ENCODE measurements at places on chromosomes 4 and X.

DNA sequence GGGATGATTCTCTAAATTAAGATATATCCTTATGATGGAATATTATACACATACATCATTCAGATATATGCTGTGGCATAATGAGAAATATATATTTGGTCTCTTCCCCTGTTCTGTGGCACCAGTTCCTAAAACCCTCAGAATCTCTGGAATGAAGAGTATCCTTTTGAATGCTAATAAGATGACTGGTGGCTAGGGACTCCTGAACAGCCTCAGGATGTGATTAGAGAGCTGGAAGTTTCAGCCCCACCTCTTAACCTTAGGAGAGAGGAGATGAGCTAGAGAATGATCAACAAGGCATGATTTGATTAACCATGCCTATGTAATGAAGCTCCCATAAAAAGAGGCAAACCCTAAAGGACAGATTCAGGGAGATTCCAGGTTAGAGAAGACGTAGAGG is 632.0 kb downstream of the IQCM start:
- no peak for DNase-seq

DNA sequence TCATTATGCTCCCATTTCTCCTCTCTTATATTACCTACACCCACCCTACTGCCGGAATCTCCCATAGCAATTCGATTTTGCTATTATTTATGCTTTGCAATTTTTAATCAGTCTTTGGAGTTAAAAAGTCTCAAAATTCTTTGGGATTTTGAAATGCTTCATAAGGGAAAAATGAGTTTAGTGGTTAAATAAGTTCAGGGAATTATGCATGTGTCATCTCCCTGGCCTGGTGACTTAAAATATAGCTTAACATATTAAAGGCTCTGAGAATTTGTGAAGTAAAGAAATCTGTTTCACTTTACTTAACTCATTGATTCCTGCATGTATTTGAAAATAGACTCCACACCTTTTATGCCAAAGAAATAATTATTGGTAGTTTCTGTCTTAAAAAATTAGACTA is 185.1 kb upstream of the DIPK2B start:
- no peak for DNase-seq

GRCh38 chr4:1300466-1301455 is 11.1 kb downstream of the MAEA start:
- no peak for DNase-seq

DNA sequence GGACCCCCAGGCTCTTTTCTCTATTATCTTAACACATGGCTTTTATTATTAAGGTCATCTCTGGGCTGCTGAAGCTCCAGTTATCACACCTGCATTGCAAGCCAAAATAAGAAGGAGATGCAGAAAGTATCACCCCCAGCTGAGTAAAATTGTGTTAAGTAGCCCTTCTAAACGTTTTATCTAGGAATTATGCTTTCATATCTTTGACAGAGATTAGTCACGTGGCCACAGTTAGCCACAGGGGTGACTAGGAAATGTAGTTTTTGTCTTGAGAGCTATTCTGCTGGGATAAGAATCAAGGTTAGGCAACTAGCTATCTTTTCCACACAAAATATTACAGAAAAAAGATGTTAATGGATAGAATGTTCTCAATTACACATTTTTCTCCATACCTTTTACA is 102.1 kb downstream of the ANXA3 start:
- no peak for DNase-seq

DNA sequence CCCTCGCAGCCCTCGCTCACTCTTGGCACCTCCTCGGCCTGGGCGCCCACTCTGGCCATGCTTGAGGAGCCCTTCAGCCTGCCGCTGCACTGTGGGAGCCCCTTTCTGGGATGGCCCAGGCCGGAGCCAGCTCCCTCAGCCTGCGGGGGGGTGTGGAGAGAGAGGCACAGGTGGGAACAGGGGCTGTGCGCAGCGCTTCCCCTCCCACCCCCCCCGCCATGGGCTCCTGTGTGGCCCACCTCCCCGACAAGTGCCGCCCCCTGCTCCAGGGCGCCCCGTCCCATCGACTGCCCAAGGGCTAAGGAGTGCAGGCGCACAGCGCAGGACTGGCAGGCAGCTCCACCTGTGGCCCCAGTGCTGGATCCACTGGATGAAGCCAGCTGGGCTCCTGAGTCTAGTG is 220.2 kb downstream of the STPG2 start:
- no peak for DNase-seq

DNA sequence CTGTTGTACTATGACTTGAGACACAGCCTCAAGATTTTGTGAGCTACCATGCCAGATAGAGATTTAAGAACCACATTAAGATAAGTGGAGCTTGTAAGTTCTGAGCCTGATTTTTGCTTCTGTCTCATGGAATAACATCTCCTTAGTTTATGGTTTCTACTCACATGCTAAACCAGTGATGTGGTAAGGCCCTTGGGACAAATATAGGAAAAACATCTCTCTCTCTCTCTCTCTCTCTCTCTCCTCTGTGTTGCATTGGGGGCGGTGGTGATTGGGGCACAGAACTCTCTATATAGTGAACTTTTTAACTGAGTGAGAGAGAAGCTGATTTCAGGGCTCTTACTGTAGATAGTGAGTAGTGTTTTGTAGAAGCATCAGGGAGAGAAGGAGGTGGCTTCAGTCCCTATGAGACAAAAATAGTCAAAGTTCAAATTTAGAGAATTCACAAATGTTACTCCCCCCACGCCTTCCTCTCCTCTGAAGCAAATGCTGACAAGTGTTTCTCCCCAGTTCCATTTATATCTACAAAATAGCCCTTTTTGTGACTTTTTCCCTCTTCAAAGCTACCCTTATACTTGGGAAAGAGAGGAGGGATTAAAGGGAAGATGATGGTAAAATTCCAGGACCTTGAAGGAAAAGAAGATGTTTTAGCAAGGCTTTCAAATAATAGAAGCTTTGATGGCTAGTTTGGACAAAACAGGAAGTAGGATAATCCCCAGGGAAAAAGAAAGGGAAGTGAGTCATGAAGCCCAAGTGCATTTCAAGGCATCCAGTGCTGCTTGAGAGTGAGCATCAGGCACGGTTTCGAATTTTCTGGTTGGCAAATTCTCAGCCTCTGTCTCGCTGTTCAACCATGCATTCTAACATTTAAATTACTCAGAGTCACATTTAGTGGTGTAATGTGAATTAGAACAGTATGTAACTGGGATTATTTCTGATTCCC is 134.3 kb upstream of the AP1S2 start:
- no peak for DNase-seq

- DNase-seq: no peak
Measured at GRCh38 chr4:57554556-57555092, 444.4 kb upstream of the IGFBP7 start.

- DNase-seq: no peak
Measured at GRCh38 chrX:143580266-143580665, 55.6 kb downstream of the SLITRK4 start.

DNA sequence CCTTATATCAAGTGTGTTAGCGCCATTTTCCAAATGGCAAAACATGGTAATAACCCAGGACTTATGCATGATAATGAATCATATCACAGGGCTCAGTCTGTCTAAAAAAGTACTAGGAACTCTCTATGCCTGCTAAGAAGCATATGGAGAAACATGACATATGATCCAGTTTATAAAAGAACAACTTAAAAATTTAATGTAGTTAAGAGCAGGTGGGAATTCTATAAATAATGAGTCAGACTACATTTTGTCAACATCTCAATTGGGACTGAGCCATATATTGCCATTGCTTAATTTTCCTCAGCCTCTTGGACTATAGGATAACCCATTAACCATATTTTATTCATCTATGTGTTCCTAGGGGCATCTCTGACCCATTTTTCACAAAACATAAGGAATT is 360.4 kb upstream of the AGA start:
- DNase-seq: no peak

DNA sequence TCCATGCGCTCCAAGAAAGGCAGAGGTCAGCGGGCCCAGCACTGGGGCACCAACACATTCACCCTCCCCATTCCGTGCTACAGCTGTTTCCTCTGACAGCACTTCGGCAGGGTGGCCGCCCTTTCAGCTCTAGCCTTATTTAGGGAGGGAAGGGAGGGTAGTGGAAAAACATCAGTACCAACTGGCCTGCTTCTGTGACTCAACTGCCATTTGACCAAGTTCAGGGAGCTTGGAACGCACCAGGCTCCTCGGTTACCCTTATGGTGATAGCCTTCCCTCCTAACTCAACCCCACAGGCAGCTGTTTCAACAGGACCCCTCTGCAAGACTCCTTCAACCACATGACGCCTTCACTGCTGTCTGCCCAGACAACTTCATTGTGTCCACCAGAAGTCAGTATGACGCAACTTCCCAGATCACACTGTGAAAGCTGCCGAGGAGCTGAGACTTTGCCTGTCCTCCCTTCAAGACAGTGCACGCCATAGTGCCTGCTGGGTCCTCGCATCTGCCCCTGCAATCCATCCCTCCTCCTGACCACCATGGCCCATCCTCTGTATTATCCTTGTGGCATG is 132.2 kb downstream of the AFAP1 start:
- no peak for DNase-seq

- no peak for DNase-seq
Measured at GRCh38 chr4:126583509-126583908, 1049.2 kb upstream of the INTU start.

DNA sequence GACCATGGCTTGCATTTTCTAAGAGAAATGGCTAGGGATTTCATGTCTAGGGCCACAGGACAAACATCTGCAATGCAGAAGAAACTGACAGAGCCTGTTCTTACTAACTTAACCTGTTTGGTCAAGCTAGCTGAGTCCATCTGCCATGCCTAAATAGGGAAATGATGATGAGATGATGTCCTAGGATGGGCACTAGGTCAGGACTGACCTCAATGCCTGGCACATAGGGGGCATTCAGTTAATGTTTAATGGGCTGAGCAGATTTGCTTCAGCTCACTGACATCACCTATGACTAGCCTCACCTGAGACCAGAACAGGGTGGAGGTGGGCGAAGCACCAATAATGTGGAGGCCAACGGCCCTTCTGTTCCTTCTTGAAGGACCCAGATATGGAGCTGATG is 174.2 kb upstream of the SCML1 start:
- DNase-seq: no peak

GRCh38 chrX:22810876-22811275 is 188.9 kb upstream of the DDX53 start:
- no peak for DNase-seq

DNA sequence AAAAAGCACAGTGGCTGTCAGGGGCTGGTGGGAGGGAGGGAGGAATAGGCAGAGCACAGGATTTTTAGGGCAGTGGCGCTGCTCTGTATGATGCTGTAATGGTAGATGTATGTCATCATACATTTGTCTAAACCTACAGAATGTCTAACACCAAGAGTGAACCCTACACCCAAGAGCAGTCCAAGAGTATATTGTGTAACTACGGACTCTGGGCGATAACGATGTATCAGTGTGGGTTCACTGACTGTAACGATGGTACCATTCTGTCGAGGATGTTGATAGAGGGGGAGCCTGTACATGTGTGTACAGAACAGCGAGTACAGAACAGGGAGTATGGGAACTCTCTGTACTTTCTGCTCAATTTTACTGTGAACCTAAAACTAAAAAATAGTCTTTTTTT is 76.5 kb downstream of the HAUS3 start:
- no peak for DNase-seq

DNA sequence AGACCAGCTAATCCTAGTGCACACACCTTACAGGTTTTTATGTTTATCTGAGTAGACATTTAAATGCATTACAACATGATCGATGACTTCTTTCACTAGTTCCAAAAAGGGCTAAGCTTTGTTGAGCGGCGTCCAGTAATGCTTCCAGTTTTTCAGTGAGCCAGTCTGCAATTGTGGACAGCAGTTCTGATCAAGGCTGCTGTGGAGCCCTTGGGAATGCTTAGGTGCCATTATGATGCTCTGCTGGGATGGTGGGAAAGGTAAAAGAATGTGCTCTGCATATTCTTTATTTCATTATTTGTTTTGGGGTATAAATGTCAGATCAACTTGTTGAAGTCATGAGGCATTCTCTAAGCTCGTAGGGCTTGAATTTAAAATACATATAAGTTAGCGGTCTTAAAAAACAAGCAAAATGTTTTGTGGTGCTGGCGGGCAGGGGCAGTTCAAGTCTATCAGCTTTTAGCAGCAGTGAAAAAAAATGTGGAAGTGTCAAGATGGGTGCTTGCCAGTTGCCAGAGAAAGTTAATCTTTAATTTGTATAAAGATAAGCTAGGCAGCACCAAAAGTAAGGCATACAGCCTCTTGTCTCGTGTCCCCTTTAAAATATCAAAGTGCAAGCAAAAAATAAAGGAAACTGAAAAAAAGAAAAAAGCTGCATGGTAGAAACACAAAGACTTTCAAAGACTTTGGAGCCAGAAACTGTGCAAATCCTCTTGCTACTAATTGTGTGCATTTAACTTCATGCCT is 5.8 kb downstream of the MID1IP1 start:
- no peak for DNase-seq
